ENCODE measurements at places on chromosomes 2 and 18.
A peak's percentile ranks its signal among the peaks of the same experiment; 100 is the strongest.

DNA sequence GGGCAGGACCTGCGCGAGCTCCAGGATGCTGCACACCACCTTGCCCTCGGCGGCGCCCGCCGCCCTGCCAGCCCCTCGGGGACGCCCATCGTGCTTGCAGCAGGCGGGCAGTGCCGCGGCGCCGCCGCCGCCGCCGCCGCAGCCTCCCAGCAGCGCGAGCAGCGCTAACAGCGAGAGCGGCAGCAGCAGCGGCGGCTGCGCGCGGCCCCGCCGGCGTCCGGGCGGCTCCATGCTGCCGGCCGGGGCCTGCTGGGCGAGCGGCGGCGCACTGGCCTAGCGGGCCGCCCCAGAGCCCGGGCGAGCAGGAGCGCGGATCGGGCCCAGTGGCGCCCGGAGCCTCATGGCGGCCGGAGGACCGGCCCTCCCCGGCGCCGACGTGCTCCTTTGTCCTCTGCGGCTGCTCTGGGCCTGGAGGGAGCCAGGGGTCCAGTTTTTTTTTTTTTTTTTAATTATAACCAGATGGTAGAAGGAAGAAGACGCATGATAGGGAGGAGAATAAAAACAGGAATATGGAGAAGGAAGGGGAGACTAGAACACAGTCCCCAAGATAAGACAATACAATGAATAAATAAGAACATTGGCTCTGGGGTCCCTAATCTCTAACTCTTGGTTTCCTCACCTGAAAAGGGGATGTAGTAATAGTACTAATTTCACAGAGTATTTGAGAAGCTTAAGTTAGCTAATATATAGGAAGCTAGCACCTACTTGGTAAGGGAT lies 17.1 kb upstream of the ANKRD62 start:
- DNase-seq = peak; percentile 35

DNA sequence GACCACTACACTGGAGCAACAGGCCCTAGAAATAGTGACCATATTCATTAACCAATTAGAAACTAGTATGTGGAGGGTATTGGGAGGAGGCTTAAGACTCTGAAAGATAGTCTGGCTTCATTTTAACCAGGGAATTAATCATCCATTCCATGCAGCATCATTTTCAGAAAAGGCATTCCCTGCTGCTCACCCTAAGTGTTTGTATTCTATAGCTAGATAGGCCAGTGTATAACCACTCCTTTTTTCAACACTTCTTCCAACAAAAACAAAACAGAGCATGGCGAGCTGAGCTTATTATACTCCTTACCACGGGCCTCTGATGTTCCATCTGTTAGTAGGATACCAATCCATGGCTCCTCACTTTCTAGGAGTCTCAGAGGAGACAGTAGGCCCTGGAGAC lies 112.0 kb upstream of the PKDCC start:
- DNase-seq = no peak

DNA sequence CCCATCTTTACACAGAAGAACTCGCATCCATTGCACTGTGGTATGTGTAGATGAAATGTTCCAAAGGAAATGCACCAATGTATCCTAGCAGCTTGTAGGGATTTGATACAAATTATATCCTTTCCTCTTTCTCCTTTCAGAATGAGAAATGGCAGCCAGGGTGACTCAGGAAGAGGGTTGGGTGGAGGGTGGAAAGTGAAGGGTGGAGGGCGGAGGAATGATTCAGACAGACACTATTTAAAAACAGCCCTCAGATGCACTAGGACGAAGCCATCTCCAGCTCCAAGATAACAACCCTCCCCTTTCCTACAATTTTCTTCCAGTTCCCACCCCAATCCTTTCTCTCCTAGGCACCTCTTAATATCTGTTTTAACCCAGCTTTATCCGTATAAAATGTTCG lies 96.2 kb upstream of the STK39 start:
- DNase-seq = no peak

- DNase-seq = no peak
These were observed 423.3 kb downstream of the MTX2 start for GRCh38 chr2:176692533-176692932.

DNA sequence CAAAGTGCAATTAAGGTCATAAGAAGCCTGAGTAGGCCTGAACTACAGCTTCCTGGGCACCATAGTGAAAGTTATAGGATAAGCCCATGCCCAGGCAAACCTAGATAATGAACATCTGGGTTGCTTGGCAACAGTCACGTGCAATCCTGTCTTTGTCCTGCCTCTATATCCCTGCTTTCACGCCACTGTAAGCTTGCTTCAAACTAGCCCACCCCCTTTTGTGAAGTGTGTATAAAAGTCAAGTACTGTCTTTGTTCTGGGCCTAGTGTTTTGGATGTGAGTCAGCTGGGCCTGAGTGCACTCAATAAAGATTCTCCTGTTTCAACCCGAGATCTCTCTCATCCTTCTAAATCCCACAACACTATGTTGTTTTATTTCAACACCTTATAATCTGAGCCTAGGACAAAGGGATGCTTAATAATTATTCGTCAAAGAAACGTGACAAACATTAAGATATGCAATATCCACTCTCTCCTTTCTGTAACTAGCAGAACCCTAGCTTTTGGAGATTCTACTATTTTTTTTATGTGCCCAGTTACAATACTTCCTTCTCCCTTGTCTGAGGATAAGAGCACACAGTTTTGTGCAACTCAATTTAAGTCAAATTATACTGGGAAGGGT lies 927.8 kb downstream of the SUCLG1 start:
- DNase-seq = no peak

DNA sequence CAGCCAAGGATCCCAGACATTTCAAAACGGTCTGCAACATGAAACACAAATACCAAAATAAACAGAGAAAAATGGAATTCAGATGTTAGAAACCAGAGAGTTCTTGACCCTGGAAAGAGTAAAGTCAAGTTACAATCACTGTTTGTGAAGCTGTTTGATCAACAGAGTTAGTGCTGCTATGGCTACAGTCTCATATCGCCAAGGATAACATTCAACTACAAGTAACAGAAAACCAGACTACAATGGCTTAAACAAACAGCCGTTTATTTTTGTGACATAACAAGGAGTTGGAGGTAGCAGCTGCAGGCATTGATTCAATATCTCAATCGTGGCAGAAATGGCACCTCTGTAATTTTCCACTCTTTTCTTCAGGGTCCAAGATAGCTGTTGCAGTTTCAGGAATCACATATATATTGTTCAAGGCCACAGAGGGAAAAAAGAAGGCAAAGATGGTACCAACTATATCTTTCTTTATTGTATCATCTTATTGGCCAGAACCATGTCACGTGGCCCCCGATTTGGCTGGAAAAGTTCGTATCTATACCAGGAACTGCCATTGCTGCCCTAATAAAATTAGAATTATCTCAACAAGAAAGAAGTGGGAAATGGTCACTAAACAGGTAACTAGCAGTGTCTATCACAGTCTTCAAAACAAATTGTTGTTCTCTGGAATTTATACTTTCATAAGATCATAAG lies 17.7 kb upstream of the HNRNPLL start:
- no peak for DNase-seq

GRCh38 chr2:160354677-160355076 lies 138.9 kb downstream of the RBMS1 start:
- DNase-seq = no peak

Data from GM12865 (cell line).